HS-5 (cell line): ENCODE measurements at places on chromosomes 13 and 19.

DNA sequence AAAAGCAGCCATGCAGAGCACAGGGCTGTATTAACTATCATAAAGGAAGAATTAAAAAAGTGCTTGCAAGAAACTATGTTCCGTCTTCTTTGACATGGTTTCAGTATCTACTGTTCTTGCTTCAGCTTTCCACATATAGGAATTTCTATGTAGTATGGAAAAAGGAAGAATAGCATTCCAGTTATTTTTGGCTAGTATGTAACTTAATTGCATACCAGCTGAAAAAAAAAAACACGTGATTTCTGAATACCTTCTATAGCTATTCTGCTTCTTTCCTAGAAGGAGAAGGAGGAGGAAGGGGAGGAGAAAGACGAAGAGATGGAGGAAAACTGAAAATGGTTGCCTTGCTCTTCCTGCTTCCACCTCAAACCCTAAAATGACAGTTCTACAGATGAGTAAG, 619.0 kb downstream of the KCTD12 start:
- DNase-seq, result no peak

DNA sequence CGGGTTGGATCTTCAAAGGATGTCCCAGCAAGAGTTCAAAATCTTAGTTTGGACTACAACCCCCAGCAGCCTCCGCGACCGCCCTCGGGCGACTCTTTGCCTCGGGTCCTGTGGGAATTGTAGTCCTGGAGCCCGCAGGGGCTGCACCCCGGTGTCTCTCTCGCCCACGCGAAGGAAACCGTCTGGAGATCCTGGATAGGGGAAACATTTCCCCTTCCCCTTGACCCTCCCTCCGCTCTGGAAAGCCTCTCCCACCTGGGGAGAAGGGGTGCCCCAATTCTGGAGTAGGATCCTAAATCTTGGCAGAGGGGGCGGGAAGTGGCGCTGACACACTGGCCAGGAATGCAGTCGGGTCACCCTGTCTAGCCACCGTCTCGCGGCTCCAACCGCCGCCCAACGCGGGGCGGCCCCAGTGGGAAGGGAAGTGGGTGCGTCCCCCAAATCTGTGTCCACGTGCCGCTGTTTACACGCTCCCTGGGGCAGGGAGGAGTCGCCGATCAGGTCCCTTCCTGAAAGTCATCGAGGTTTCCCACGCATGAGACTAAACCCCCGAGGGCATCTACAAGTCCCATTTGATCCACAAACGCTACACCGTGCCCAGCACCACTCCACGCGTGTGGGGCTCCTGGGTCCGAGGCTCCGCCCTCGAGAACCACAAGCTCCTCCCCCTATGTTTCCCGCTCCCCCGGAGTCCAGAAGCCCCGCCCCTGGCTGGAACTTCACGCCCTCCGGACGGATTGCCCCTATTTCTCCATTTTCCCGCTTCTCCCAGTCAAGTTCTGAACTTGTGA, 761 bp upstream of the PPP1R13L start:
- peak; percentile 92 for DNase-seq

- no peak for DNase-seq
Observed at GRCh38 chr19:7395360-7396066, 46.8 kb downstream of the ARHGEF18 start.

- no peak for DNase-seq
Observed at GRCh38 chr13:98548230-98548629, 28.7 kb downstream of the STK24 start.

- DNase-seq, result no peak
Observed at GRCh38 chr13:28533441-28534166, 38.7 kb upstream of the FLT1 start.

DNA sequence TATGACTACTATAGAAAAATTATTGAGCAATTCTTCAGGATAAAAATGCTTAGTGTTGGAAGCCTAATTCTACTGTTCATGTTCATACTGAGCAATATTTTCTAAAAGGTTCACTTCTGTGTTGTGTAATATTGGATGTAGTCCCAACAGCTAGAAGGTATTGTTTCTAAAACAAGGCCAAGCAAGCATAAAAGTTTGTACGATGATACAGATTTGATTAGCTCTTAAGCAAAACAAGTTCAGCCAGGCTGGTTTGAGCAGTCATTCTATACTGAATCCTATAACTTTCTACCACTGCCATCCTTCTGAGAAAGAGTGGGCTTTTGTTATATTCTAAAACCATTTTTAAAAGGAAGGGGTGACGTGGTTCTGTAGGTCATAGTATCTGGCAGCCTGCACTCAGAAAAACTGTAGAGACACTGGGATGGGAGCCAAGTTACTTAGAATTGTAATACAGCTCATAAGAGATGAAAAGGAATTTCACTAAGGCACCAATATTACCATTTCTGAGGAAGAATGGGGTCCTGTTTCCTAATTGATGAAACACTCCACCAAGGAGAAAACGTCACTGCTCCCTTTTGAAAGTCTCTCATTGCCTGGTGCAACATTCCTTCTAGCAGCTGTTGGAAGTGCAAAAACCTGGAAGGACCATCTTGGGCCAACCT, 275.0 kb upstream of the DACH1 start:
- DNase-seq, result no peak

- DNase-seq, result no peak
Observed at GRCh38 chr13:101424381-101425155, 8.3 kb upstream of the NALCN start.

- no peak for DNase-seq
Observed at GRCh38 chr19:307793-308420, 16.7 kb upstream of the PLPP2 start.

GRCh38 chr13:29423050-29423449, 172.4 kb downstream of the SLC7A1 start:
- DNase-seq, result no peak

DNA sequence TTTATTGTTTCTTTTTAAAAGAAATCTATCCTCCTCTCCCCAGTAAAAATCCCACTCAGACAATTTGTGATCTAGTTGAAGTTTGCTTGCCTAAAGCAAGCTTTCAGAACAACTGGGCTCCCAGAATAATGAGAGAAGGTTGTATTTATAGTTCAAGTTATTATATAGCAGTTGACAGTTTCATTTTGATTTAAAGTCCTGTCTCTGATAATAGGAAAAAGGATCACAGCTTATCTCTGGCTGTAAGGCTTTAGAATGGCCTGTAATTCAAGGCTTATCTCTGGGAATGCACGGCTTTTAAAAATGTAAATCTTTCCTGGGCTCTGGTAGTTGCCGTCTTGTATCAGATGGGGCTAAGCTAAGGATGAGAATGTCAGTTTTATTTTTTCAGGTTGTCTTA, 123.3 kb upstream of the TMTC4 start:
- no peak for DNase-seq

DNA sequence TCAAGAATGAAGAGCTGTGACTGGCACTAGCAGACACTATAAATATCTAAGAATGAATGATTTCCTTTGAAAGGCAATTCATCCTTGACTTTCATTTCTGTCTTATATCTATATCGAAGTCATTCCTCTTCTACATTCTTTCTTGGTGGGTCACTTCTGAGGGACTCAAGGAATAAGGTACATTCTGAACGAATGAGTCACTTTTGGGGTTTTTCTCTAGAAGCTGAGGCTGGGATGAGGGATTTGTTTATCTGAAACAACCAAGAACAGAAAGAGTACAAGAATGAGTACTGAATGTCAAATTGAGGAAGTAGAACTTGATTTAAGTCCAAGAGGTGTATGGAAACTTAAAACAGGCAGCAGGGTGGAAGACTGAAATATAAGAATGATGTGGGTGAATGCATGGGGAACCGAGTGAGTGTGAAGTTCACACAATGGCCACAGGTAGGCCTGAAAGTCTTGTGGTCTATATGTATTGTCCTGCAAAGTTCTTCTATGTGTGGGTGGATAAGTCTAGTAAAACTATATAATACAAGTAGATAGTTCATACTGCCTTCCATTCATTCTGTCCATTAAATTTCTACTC, 343.9 kb downstream of the OXGR1 start:
- DNase-seq, result peak; percentile 48

DNA sequence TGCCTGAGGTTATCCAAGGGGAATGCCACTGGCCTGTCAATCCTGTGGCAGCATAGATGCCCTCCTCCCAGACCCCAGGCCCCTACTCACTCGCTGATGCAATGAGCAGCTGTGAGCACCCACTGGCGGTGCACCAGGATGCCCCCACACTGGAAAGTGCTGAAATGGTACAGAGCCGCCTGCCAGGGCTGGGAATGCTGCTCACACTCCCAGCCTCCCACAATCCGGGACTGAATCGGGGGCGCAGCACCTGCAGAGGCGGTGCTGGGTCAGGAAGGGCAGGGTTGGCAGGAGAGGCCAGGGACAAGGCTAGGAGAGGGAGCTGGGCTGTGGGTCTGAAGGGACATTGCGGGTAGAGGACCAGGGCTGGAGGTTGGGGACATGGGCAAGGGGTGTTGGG, 2.0 kb downstream of the KLK1 start:
- no peak for DNase-seq

- no peak for DNase-seq
Observed at GRCh38 chr13:21138561-21138960, 37.8 kb downstream of the SKA3 start.

DNA sequence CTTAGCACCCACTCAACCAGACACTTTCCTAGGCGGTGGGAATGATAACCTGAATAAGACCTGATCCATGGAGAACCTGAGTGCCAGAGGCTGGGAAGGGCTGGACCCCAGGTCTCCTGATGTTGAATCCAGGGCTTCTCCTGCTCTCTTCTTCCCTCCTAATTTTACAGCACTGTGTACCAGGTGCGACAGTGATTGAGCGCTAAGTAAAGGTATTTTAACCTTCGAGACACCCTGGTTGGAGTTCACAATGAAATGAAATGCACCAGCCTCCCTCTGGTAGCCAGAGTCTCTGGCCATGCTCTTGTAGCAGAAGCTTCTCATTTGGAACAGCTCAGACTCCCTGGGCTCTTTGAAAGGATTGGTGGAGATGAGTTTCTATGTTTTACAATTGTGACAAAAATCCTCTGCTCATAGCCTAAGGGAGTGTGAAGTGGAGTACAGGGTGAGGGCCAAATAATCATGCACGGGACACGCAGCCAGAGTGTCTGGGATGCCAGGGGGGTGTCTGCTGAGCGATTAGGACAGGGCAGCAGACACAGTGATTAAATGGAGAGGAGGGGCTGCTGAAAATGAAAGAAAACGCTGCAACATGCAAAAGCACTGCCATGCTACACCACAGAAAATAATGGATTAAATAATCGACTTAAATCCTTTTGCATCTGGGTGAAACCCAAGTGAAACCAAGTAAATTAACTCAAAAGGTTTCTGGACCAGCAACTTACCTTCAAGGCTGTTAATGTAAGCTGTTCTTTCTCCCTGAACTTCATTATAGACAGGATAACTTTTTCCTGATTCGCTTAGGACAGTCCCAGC, 83.8 kb downstream of the FAM216B start:
- no peak for DNase-seq

GRCh38 chr13:40984668-40985366, 34.3 kb downstream of the ELF1 start:
- DNase-seq, result no peak

DNA sequence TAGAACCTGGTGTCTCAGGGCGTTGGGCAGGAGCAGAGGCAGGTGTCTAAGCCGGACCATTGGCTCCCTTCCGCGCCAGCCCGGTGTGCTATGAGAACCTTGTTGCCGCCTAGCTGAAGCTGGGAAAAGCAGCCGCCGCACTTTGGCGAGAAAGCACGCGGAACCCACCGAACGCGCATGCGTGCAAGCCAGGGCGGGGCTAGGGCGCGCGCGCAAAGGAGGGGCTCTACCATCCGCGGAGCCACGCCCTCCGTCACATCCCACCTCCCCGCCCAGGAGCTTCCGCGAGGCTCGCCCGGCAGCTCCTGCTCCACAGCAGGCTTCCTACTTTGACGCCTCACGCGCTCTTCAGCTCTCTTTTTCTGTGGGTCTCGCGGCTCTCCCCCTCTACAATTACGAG, 51.3 kb downstream of the WDR87 start:
- no peak for DNase-seq

- no peak for DNase-seq
Observed at GRCh38 chr19:58566989-58567388, 6.1 kb downstream of the MZF1 start.

DNA sequence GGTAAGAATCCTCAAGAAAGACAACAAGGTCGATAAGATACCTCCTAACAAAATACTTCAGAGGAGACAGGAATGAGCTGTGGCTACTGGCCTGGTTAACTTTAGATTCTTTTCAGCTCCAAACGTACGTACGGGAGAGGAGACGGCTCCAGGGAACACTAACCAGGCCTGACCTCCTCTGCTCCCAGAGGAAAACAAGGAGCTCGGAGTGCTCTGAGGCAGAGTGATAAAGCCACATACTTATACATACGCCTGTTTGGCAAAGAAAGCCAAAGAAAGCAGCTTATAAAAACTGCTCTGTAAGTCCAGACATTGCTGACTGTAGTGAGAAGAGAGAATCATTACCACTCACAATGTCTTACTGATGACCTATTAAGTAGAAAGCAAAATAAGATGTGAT, 263.9 kb downstream of the MZT1 start:
- no peak for DNase-seq

GRCh38 chr13:76038920-76039716, 403.0 kb downstream of the LMO7 start:
- no peak for DNase-seq

DNA sequence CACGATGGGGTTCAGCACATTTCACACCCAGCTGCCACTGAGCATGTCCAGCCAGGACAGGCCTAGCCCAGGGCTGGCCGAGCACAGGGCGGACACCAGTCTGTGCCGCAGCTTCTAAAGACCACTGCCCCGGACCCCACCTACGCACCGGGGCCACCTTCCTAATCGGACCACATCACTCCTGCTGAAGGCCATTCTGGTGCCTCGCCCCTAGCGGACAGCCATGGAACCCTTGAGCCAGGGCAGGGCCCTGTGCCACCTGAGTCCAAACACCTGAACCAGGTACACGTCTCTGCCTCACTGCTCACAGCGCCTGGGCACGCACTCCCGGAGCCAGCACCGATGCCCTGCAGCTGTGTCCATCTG, 8.4 kb upstream of the C13orf46 start:
- no peak for DNase-seq

GRCh38 chr13:89465366-89465765, 1794.2 kb downstream of the SLITRK5 start:
- peak; percentile 14 for DNase-seq

DNA sequence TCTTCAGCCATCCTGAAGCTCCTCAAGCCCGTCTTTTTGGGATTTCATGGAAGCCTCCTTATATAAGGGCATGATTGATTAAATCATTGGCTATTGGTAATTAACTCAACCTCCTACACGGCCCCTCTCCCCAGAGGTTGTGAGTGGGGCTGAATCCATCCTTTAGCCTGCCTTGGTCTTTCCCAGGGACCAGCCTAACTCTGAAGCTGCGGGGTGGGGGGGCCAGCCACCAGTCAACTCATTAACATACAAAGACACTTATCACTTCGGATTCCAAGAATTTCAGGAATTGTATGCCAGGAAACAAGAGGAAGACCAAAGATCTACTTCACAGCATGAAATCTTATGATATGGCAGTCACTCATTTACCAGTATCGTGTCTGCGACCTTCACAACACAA, 9.9 kb downstream of the COL4A1 start:
- no peak for DNase-seq

- DNase-seq, result no peak
Observed at GRCh38 chr13:65943708-65944107, 1286.4 kb downstream of the PCDH9 start.

- DNase-seq, result no peak
Observed at GRCh38 chr13:44206434-44206833, 167.2 kb upstream of the SERP2 start.
